NCI-H510A (cell line): ENCODE measurements at places on chromosomes 13 and 19.

DNA sequence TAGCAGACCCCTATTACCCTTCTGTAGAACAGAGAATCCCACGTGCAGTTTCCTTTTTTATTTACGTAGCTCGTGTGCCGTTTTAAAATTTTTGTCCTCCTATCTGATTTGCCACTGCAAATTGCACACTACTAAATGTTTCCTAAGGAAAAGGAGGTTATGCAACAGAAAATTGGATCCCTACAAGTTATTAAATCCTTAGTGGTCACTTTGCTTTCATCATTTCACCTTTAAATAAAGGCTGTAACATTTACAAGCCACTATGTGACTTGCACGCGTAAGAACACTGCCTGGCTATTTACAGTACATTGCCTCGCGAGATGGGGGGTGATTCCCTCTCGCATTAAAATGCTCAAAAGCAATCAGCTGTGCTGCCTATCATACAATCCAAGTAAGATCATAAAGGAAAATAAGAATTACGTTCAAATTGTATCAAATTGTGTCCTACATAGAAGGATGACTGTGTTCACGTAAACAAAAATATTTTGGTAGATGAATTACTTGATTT lies 525.6 kb downstream of the SUCLA2 start:
- no peak for DNase-seq

GRCh38 chr13:26010487-26011207 lies 41.2 kb downstream of the SHISA2 start:
- no peak for DNase-seq

DNA sequence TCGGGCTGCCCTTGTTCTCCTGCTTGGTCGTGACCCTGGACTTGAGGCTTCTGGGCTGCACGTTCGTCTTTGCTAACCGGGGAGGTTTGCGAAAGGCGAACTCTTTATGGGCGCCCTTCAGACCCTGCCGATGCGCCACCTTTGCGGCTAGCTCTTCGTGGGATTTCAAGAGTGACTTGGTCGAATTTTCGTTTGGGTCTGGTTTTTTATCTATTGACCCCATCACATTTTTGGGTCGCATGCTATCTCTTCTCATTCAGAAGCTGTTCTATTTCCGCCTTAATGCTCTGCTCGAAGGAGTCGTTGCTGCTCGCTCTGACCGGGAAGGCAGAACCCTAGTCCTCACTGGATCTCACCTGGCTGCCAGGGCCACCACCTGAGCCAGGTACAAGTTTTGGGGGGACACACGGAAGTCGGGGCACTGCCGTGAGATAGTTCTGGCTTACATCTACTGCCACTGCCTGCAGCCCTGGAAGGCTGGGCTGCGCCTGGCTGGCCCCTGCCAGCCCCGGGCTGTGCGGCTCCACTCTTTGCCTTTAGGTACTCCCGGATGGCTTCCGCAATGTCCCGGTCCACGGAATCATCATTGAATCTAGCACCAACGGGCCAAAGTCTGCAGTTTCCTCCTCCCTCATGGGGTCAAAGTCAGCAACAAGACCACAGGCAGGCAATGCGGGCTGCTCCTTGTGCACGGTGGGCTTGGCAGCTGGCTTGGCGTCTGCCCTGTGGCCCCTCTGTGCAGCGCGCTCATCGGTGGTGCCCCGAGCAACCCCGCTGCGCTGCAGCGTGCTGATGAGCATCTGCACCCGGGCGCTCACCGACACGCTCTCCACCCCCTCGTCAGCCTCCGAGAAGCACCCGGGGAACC lies 16.2 kb downstream of the RB1 start:
- no peak for DNase-seq

DNA sequence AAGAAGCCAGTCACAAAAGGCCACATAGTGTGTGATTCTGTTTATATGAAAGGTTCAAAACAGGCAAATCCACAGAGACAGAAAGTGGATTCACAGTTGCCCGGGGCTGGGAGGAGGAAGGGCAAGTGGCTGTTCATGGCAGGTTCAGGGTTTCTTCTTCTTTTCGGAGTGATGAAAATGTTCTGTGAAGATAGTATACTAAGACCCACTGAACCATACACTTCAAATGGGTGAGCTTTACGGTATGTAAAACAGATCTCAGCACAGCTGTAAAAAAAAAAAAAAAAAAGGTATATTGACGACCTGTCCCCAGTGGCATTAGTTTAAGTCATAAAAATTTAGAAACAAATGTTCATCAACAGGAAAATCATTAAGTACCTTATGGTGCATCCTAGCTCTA lies 32.2 kb downstream of the RFX2 start:
- DNase-seq = no peak

- no peak for DNase-seq
Observed at GRCh38 chr13:22102271-22102670, 431.4 kb downstream of the FGF9 start.

- DNase-seq = no peak
Observed at GRCh38 chr19:45940515-45940805, 25.9 kb upstream of the NANOS2 start.

DNA sequence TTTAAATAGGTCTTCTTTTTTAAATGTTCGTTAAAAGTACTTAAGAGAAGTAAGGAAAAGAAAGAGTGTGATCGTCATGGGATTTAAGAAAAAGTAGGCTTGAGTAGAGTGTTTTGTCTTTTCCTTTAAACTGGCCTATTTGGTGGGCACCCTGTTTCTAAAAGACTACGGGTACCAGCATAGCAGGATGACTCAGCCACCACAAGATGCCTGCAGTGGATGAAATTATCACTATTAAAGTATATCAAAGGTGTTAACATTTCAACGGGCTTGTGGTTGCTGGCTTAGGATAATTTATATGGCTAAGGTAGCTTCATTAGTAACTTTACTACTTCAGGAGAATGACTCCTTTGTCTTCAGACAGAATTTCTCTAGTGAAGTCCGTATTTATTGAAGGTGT lies 112.6 kb downstream of the STARD13 start:
- DNase-seq = no peak

DNA sequence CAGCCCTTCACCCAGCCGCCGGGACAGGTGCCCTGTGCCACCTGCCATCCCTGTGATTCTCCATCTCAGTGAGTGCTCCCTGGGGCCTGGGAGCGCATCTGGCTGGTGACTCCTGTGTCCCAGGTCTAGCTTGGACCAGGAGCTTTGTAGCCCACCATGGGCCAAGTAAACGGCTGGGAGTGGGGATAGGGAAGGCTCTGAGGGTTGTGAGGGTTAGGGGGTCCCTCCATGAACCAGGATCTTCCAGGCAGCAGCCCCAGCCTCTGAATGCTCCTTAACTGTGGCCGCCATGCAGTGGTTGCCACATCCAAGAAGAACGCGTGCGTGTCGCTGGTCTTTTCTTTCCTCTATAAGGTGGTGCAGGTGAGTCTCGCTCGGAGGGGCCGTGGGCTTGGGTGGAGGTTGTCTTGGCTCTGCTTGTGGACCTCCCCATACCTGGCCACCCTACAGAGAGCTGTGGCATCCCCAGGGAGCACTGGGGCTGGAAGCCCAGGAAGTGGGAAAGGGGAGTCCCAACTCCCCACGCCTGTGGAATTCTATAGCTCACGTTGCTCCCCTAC lies 8.4 kb downstream of the AP1M1 start:
- no peak for DNase-seq

DNA sequence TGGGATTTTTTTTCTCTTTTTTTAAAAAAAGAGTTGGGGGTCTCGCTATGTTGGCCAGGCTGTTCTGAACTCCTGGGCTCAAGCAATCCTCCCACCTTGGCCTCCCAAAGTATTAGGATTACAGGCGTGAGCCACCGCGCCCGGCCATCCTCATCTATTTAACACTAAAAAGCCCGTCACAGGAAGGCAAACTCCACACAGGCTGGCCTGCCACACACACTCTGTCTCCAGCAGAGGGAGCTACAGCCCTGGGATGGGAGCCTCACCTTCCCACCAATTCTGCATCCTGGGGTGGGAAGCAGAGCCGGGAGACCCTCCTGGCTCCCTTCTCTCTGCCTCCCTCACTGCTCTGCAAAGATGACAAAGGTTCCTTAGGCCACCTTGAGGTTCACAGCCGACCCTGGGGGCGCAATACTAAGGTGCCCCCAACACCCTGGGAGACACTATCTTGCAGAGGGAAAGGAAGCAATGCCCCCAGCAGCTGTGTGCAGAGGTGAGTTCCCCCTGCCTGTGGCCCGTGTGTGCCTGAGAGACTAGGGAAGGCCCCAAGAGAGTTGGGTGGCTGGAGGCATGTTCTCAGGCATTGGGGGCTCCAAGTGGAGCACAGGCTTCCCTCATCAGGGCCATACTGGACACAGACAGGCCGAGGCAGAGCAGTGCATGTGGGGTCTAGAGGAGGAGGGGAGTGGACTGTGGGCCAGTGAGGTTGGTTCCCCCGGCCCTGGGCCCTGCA lies 27.4 kb upstream of the TIMM44 start:
- no peak for DNase-seq

GRCh38 chr19:3451451-3451866 lies 28.9 kb downstream of the SMIM24 start:
- no peak for DNase-seq

DNA sequence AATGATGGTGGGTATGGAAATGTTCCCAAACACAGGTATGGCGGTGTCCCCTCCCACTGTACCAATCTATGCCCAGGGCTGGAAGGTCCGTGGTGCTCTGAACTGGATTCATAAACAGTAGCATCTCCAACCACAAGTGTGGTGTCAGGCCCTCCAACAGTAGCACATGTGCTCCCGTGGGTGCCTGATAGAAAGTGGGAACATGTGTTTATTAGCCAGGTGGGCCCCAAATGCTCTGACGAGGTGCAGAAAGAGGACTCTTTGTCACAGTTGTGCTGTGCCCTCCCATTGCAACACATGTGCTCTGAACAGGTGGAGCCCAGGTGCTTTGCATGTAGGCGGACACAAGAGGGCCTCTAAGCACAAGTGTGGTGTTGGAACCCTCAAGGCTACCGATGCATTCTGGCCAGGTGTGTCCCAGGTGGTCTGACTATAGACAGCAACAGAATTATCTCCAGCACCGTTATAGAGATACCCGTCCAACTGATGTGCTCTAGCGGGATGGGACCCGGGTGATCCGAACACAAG lies 75.4 kb upstream of the ZNF30 start:
- no peak for DNase-seq
